ENCODE measurements at places on chromosomes 13 and 19.

DNA sequence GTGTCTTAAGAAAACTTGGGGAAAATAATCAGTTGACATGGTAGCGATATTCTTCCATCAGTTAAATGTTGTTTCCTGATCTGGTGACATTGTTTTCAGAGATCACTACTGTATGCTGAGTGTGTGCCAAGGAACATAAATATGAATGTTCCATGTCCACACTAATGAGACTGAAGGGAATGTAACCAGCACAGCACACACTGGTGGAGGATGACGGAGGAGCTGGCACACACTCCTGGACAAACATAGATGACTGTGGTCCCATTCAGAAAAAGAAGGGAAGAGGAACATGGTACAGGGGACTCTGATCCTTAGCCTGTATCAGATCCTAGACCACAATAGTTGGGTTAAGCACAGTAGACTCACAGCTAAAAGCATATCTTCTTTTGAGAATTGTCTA, 574.8 kb downstream of the MYO16 start:
- no peak for DNase-seq

GRCh38 chr13:42038661-42039456, 9.6 kb upstream of the DGKH start:
- DNase-seq = no peak

DNA sequence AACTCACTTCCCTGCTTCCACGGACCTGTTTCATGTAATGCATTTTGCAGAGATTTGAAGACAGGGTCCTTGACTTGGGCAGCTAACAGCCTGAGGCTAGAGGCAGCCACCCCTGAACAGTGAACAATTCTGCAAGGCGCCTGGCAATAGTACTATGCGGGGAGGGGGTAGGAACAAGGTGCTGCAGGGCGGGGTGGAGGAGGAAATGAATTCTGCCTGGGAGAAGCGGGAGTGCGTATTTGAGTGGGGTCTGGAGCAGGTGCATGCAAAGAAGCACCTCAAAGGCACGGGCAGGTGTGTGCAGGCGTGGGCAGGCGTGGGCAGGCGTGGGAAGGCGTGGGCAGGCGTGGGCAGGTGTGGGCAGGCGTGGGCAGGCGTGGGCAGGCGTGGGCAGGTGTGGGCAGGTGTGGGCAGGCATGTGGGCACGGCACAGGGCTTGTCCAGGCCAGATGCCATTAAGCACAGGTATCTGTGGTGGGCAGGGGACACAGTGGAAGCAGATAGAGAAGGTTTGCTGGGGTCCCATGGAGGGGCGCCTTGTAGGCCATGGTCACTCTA, 130.4 kb upstream of the GJB6 start:
- DNase-seq = no peak

DNA sequence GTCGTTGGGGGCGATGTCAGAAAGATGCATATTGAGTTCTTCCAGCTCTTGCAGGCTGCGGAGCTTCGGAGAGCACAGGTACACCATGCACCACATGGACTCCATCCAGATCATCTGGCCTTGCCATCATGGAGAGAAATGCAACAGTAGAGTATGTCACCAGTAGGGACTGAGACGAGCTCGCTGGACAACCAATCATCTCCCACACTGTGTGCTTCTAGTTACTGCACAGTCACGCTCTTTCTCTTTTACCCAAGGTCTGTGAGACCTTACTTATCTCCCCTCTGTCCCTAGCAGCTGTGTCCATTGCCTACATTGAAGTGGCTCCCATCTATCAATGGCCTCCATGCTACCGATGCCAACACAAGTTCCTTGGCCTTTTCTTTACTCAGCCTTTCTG, 90.5 kb downstream of the C13orf42 start:
- no peak for DNase-seq

DNA sequence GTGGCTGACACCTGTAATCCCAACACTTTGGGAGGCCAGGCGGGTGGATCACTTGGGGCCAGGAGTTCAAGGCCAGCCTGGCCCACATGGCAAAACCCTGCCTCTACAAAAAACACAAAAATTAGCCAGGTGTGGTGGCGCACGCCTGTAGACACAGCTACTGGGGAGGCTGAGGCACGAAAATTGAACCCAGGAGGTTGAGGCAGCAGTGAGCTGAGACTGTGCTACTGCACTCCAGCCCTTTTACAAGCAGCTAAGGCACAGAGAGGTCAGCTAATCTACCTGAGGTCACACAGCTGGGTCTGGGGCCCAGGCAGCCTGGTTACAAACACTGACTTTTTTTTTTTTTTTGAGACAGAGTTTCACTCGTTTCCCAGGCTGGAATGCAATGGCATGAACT, 27.2 kb downstream of the MED26 start:
- DNase-seq = no peak

DNA sequence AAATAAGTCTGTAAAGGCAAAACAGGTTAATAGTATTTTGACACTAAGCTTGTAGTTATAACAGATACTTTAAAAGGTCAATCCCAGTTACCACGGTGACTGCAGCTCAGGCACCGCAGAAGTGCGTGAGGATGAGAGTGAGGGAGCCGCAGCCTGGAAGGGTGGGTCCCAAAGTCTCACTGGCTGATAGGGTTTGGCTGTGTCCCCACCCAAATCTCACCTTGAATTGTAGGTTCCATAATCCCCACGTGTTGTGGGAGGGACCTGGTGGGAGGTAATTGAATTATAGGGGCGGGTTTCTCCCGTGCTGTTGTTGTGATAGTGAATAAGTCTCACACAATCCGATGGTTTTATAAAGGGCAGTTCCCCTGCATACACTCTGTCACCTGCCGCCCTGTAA, 40.0 kb upstream of the GAS6 start:
- no peak for DNase-seq

DNA sequence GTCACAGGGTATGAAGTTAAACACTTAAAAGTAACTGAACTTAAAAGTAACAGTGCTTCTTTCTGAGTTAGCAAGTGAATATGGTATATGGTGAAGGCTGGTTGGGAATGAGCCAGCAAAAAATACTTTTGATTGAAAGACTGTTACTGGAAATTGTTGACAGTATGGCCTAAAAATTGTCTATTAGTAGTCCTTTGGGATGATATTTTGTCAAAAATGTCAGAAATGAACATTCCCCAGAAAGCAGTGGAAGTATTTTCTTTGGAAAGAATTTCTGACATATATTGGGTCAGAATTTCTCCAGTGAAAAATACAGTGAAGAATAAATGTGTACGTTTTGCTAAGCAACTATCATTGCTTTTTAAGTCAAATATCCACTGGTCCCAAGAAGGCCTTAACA, 860.5 kb downstream of the PCDH9 start:
- no peak for DNase-seq

- DNase-seq = no peak
These were observed 479.2 kb upstream of the NBEA start for GRCh38 chr13:34462843-34463242.

DNA sequence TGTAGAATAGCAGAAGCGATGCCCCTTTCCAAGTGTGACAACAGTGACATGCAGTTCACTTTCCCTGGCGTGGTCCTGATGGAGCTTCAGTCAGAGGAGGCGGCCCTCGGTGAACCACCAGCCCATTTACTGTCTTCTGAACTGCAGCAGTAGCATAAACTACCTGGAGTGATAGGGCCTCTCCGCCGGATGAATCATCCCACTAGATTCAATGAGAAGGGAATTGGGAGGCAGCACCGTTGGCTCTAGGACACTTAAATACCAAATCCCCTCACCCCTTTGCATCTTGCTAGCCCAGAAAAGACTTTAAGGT, 112.8 kb upstream of the GPR12 start:
- no peak for DNase-seq

DNA sequence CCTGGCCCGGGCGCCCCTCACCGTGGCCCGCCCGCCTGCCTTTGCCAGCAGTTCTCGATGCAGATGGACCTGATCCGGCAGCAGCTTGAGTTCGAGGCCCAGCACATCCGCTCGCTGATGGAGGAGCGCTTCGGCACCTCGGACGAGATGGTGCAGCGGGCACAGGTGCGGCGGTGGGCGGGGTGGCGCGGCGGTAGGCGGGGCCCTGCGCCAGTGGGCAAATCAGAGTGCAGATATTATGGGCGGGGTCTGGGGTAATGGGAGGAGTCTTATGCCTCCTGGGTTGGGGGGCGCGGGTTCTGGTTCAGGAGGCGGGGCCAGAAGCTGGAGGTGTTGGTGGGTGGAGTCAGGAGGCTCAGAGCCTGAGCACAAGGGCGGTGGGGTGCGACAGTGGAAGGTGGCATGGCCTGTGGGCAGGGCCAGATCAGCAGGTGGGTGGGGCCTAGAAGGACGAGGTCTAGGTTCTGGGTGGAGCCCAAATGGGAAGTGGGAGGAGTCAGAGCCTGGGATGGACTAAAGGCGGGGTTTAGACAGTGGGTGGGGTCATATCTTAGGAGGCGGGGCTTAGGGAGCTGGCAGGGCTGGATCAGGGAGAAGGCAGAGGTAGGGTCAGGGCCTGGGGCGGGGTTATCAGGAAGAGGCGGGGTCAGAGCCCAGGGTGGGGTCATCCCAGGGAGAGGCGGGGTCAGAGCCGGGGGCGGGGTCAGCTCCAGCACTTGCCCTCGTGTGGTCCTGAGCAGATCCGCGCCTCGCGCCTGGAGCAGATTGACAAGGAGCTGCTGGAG, 5.6 kb downstream of the APC2 start:
- DNase-seq = peak; percentile 74

Measured in activated CD4-positive, alpha-beta T cell treated with anti-CD3 and anti-CD28 coated beads, Interleukin-2, Interleukin-4, amounts not matched to agents 100 ng/mL and 50 ng/mL, durations not matched to agents 16 hours and 8 hours (primary cell).